MCF 10A (cell line): ENCODE measurements at places on chromosomes 11 and 22.

DNA sequence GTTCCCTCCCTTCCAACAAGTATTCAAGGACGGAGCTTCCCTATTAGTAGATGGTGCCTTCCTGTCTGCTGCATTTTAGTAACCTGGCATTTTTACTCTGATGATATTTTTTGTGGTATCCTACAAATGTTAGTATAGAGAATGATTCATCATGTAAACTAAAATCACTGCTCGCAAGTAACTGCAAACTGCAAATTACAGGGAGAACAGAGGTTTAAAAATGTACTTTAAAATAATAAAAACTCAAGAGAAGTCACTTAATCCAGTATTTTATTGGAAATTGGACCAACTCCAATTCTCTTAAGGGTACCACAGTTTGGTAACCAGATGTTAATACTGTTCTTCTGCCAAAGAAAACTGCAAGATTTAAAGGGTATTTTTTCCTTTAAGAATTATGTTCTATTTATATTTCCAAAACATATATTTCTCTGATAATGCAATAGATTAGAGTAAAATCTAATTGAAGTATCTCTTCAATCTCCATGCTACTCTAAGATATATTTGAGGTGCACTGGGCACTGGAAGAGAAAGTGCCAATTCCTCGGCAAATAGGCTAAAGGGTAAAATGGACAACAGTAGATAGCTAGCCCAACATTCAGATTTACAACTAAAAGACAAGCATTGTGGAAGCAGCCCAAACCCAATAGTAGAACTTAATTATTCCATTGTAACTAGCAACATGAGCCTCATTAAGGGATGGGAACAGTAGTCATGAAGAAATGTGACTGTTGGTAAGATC is 298.0 kb downstream of the TTC28 start:
- DNase-seq = no peak

DNA sequence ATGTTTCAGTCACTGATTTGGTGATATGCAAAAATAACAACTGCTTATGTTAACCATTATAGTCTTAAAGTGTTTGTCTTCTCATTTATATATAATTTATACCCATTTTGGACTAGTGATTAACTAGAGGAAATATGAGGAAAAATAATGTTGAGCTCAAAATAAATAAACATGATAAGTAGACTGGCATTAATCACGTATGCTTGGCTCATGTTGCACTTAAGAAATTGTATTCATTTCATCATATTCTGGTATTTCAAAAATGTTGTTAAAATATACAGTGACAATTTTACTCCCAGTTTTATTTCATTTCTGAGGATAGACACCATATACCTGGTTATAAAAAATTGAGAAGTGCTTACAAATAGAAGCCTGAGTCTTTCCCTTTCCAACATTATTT is 3.8 kb upstream of the OR10D3 start:
- peak; percentile 36 for DNase-seq

DNA sequence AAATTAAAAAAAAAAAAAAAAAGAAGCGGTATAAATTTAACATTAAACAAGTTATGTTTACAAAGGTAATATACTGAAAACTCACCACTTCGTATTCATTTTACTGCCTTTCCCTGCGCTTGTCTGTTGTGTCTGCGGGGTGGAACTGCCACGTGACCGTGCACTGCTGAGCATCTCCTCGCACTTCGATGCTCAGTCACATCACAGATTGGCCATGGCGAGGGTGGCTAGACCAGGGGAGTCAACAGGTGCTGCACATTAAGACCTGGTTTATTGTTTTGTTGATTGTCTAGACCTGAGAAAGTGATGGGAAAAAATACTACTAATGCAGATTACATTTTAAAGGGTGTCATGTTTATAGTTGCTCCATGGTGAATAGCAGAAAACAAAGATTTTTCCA is 22.8 kb upstream of the TUB start:
- no peak for DNase-seq

GRCh38 chr11:64516226-64516625 is 74.8 kb upstream of the SLC22A12 start:
- DNase-seq = peak; percentile 12

DNA sequence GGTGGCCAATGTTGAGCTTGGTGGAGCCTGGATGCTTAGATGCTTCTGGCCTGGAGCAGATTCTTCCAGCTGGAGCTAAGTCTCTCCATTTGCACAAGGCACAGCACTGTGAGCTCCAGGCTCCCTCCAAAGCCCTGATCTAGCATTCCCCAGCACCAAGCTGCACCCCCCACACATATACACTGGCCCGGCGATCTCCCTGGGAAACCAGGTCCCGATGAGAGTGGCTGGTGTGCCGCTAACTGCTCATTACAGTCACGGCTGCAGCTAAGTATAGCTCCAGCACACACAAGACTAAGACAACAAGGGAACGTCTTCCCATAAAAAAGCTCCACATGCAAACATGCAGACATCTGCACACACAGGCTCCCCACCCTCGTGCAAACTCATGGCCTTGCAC is 17.6 kb downstream of the KCNC1 start:
- DNase-seq = no peak

GRCh38 chr22:38799265-38800002 is 5.5 kb upstream of the DNAL4 start:
- DNase-seq = no peak

DNA sequence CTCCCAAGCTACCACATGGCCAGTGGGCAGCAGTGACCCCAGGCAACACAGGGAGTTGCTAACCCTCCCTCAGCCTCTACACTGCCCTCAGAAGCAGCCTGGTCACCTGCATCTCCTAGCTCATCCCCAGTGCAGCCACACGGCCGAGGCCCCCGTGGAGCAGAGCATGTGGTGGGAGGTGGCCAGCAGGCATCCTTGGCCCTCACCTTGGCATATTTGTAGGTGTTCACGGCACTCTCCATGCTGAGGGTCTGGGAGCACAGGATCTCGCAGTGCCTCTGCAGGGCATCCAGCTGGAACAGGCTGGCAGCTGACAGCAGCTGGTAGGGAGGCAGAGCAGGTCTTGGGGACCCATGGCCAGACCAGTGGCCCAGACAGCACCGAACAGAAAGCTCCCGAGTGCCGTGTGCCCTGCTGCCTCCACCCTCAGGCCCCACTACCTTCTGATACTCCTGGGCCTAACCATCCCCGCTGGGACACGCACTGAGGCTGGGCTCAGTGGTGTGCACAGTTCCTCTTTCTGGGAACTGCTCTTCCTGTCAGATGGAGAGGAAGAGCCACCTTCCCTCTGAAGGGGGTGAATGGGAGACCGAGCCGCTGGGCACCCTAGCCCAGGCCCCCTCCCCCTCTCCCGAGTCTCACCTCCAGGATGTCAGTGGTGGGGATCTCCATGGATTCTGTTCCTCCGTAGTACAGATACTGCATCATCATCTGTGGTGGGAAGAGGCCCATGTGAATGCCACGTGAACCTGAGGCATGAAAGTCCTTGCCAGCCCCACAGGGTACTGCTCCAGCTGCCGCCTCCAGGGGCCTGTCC is 48.8 kb downstream of the NAT10 start:
- DNase-seq = no peak

DNA sequence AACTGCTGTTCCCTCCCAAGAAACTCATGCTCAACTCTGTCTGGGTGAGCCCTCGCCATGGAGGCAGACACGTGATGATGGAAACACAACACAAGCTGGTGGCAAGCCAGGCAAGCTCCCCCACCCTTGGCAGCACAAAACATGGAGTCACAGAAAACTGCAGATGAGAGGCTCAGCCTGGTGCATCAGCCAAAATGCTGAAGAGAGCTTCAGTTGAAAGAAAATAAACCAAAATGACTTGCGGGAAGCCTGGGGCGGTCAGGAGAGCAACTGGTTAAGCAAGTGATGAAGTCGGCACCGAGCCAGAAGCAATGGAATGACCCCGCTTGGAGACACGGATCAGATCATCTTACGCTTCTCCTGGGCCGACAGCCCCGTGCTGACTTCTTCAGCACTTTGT is 68.3 kb downstream of the C11orf58 start:
- no peak for DNase-seq

- no peak for DNase-seq
These were observed 34.9 kb upstream of the ACER3 start for GRCh38 chr11:76825726-76826396.

DNA sequence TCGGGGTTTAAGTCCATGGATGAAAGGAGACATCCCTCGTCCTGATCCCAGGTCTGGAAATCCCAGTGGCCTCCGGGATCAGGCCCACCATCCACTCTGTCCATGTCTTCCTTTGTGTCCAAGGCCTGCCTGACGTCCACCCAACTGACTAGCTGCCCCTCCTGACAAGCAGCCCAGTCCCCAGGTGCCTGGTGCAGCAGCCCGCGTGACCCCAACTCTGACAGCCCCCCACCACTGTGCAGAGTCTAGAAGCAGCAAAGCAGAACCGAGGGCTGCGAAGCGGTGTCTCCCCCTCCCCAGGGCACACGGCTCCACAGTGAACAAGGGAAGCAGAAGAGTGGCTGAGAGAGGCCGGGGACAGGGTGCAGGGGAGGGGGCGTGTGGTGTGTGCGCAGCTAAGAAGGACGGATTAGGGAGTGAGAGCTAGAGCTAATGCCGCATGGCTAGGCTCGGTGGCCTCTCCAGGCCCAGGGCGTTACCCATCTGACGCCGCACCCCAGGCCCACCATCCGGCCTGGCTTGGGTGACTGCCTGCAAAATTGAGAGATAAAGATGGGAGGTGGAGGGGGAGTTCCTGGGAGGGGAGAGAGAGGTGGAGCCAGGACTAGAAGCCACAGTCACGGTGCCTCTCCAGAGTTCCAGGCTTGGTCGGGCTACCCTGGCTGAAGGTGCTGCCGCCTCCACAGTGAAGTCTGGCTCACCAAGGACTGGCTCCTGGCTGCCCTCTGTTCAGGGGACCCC is 16.6 kb upstream of the BAIAP2L2 start:
- DNase-seq = no peak

- no peak for DNase-seq
These were observed 72.4 kb downstream of the ZNRF3 start for GRCh38 chr22:28955817-28956216.

GRCh38 chr11:119691020-119691666 is 37.9 kb downstream of the NECTIN1 start:
- DNase-seq = no peak

- DNase-seq = no peak
These were observed 404.1 kb downstream of the TBC1D22A start for GRCh38 chr22:47166446-47167016.

DNA sequence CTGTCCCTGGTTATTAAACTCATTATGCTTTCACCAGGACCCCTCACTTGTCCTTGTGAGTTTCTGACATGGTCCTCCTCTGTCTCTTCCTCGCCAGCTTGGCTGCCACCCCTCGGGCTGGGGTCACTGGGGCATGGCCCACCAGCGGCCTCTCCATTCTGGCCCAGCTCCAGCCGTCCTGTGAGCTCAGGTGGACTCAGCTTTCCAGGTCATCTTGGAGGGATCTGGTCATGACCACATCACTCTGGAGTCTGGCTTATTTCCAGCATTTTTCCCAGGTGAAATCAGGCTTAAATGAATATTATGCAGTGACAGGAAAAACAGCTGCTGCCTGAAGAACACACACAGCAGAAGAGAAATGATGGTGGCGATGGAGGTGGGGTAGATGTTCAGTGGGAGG is 224.5 kb downstream of the ADAMTS15 start:
- DNase-seq = no peak

DNA sequence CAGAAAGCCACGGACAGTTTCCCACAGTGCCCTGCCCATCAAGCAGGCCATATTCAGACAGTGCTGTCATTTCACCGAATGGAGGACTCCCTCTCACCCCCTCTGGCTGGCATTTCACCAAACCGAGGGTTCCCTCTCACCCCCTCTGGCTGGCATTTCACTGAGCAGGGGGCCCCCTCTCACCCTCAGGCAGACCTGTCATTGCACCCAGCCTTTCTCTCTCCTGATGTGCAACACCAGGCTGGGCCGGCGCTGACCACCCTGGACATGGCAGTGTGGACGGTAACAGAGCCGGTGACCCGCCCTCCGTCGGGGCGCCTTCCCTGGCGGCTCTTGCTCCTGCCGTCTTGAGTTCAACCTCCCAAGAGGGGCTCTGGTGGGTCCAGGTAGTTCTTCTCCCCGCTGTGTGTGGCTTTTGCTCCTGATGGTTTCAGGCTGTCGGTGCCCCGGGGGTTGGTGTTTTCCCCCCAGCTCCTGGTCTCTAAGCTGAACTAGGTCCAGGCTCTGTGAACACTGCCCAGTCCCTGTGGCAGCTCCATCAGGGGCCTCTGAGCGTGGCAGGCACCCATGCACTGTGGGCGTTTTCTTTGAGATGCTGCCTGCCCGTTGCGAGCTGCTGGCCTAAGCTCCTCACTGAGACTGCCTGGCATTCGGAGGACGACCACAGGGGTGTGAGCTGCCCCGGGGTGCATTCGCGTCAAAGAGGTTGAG is 46.9 kb downstream of the SMIM38 start:
- DNase-seq = no peak

GRCh38 chr11:73154178-73154577 is 12.1 kb upstream of the FCHSD2 start:
- DNase-seq = no peak

GRCh38 chr11:68939583-68940555 is 36.2 kb downstream of the IGHMBP2 start:
- DNase-seq = no peak

- DNase-seq = no peak
These were observed 283.9 kb upstream of the CNTN5 start for GRCh38 chr11:98736833-98737232.

DNA sequence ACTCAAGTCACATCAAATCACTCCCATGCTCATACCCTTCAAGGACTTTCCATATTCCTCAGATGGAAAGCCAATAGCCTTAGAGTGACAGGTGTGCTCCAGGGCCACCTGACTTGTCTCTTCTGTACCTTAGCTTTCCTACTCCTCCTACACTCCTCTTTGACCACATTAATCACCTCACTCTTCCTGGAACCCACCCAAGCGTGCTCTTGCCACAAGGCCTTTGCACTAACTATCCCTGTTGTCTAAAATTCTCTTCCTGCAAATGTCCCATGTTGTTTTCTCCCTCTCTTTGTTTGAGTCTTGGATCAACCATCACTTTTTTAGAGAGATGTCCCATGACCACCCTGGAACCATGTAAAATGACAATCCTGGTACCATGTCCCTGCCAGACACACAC is 244.1 kb downstream of the AASDHPPT start:
- no peak for DNase-seq

- no peak for DNase-seq
These were observed 47.8 kb downstream of the ARRB1 start for GRCh38 chr11:75303544-75304224.

GRCh38 chr11:34824425-34824824 is 91.8 kb downstream of the APIP start:
- no peak for DNase-seq

- no peak for DNase-seq
These were observed 333.3 kb downstream of the TTC28 start for GRCh38 chr22:28346308-28346707.

DNA sequence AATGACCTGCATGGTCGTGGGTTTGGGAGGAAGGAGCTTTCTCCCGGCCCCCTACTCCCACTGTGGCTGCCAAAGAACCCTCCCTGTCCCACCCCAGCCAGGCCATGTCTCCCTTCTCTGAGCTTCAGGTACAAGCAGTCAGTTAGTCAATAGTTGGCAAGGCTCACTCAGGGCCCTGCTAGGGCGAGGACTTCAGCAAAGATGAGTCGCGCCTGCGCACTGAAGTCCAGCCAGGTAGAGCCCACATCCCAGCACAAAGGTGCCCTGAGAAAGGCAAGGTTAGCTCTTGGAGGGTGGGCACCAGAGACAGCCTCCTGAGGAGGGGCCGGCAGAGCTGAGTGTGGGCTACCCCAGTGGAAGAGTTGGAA is 11.1 kb downstream of the C11orf86 start:
- DNase-seq = peak; percentile 75

GRCh38 chr11:47394050-47394321 is 14.4 kb upstream of the SLC39A13 start:
- no peak for DNase-seq
